ENCODE measurements at places on chromosomes 1 and 21.
A peak's percentile ranks its signal among the peaks of the same experiment; 100 is the strongest.

DNA sequence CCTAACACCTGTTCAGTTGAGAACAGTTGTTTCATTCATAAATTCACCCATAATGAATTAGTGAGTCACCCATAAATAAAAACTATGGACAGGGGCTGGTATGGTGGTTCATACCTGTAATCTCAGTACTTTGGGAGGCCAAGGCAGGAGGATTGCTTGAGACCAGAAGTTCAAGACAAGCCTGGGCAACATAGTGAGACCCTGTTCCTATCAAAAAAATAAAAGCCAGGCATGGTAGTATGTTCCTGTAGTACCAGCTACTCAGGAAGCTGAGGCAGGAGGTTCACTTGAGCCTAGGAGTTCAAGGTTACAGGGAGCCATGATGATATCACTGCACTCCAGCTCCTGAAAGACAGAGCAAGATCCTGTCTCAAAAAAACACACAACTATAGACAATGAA lies 79.0 kb downstream of the GTF2B start:
- DNase-seq, result no peak

DNA sequence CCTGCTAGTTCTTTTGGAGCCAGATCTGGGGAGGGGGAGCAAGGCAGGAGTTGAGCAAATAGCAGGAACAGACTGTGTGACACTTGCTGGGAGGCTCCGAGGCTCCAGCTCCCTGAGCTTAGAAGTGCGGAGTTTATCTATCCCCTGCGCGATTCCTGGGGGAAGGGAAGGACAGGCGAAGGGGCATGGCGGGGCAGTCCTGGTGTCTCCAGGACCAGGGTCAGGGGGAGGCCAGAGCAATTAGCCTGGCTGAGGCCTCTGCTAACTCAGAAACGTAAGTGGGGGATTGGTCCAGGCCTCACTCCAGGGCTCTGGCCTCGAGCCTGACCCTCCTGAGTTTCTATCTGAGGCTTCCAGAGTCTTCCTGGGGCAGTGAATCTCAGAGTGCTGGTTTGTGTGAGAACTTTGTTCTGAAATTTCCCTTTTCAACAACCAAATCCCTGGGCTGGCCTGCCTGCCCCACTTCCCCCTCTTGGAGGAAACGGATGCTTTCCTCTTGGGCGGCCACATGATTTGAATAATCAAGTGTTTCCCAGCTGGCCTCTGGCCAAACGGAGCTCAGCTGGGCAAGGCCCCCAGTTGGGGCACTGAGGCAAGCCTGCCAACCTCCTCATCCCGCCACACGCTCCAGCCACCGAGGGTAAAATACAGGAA lies 15.6 kb downstream of the ALPL start:
- DNase-seq, result no peak

DNA sequence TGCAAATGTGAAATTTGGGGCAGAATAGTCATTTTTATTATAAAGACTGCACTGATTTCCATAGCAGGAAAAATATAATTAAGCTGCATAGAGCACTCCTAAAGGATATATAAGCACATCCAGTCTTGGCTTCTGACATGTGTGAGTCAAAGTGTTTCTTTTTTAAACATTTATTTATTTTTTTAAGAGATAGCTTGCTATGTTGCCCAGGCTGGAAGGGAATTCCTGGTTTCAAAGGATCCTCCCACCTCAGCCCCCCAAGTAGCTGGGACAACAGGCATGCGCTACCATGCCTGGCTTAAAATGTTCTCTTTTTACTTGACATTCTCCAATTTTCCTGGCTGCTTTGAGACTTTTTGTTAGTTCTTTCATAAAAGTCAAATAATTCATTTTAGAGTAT lies 126.1 kb downstream of the HMCN1 start:
- DNase-seq, result no peak

GRCh38 chr21:25422610-25423608 lies 184.4 kb downstream of the MRPL39 start:
- DNase-seq, result no peak

DNA sequence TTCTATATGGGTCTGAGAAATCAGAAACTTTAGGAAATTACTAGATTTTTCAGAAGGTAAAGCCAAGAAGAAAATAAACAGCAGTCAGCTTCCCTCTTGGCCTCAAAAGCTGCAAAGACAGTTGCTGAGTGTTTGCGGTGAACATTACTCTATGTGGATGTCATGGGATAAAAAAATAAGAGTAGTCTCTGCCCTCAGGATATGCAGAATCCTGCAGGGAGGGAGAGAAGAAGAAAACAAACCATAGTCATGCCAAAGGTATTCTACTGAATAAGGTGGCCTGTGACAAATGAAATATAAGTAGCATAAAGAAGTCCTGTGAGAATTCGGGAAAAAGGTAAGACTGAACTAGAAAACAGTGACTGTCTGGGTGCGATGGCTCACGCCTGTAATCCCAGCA lies 19.0 kb downstream of the YARS1 start:
- no peak for DNase-seq

DNA sequence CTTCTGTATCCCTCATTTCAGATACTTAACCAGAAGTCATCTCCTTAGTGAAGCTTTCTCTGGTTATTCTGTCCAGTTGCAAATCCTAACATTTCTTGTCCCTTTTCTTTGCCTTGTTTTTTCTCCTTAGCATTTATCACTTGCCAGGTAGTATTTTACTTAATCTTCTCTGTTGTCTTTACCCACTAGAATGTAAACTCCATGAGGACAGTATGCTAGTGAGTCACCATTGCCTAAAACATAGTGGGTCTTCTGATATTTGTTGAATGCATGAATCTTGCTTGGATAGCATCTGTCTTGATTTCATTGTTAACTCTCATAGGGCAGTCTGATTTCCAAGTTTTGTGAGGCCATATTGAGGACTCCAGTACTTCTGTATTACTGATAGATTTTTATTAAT lies 9.6 kb downstream of the CAPZA1 start:
- no peak for DNase-seq

DNA sequence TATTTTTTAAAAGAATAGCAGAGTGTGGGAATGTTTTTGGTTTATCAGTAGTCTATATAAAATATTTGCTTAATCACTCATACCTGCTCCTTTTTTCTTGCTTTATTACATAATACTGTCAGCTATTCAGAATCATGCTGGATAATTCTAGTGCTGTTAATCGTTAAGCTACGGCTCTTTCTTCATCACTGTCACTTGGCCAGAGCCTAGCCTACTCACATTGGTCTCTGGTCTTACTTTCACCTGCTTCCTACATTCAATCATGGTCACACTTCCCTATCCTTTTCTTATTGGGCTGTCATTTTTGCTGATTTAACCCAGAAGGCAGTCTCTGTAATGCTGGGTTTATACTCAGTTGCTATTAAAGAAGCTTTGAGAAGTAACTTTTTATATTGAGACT lies 2.5 kb downstream of the KLHL20 start:
- DNase-seq, result no peak

- DNase-seq, result no peak
These were observed 3.3 kb downstream of the ALDH9A1 start for GRCh38 chr1:165695031-165695430.

GRCh38 chr1:65067491-65068201 lies 80.4 kb upstream of the AK4 start:
- DNase-seq, result peak; percentile 44

- no peak for DNase-seq
These were observed 8.7 kb downstream of the CDCA8 start for GRCh38 chr1:37701051-37701450.

DNA sequence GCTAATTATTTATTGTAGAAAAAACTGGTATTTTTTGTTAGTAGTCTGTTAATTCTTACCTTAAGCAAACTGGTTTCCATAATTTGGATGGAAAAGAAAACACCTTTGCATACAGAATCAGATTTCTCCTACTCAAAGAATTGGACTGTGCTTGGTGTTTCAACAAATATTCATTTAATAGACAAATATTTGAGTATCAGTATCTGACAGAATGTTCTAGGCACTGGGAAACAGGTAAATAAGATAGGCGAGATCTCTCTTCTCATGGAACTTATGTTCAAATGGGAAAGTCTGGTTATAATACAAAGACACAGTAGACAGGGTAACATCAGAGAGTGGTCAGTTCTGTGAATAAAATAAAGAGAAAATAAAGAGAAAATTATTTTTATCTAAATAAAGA lies 119.9 kb downstream of the NOS1AP start:
- no peak for DNase-seq

- peak; percentile 24 for DNase-seq
These were observed 182.3 kb downstream of the FCRL5 start for GRCh38 chr1:157369808-157370521.

DNA sequence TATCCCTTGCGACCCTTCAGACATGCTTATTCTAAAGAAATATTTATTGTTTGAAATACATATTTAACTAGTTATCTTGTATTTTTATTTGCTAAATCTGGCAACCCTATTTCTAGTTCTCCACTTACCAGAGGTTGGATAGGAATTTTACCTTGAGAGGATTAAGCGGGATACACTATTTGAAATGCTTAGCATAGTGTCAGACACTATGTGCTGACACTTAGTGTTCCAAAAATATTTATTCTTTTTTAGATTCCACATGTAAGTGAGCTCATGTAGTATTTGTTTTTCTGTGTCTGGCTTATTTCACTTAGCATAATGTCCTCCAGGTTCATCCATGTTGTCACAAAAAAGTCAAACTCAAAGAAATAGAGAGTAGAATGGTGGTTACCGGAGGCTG lies 78.7 kb downstream of the NTMT2 start:
- DNase-seq, result no peak

- no peak for DNase-seq
These were observed 23.7 kb upstream of the SLC45A1 start for GRCh38 chr1:8294170-8294697.

DNA sequence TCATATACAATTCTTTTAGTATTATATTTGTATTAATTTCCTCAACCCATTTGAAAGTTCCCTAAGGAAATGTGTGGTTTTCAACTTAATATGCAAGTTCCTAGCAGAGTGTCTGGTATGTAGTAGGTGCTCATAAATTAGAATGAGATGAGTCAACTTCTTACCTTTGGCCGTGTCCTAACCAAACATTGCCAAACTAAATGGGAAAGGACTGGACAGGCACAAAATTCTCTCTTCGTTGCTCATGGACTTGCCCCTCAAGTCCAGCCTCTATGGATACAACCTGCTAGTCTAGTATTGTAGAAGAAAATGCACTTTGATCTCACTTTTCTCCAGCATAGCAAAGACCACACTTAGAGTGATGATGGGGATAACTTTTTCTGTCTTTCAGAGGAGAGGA lies 11.6 kb upstream of the MRPS14 start:
- DNase-seq, result no peak

- DNase-seq, result no peak
These were observed 599 bp upstream of the ITPKB start for GRCh38 chr1:226739696-226740065.

GRCh38 chr1:27102134-27102706 lies 52.7 kb downstream of the SLC9A1 start:
- no peak for DNase-seq

DNA sequence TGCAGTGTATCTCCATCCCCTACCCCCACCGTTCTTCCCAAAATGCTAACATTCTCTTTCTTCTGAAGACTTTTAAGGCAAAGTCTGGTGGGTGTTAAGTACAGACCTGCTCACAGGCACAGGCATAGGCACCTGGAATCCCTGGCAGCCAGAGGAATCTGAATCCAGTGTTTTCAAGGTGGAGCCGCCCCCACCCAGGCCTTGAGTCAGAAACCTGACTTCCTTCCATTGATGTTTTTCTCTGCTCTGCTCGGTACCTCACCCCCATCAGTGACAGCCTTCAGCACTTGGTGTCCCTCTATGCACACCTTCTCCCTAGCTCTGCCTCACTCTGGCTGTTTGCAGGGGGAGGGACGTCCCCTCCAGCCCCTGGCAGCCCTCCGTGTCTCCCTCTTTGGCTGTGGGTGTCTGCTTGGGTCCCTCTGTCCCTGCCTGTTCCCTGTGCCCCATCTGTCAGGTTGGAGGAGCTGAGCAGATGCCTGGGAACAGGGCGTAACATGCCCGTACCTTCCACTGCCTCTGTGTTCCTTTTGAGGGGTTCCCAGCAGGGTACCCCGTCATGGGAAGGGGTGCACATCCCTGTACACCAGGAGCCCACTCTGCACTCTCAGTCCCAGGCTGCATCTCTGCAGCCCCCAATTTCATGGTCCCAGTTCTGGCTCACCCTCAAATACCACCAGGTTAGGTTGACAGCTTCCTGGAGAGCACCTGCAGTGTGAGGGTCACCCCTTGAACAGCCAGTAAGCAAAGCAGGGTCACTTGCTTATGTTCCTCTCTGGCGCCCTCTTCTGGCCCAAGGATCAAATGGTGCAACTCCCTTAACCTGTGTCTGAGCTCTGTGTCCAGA lies 6.7 kb downstream of the NCDN start:
- peak; percentile 34 for DNase-seq

DNA sequence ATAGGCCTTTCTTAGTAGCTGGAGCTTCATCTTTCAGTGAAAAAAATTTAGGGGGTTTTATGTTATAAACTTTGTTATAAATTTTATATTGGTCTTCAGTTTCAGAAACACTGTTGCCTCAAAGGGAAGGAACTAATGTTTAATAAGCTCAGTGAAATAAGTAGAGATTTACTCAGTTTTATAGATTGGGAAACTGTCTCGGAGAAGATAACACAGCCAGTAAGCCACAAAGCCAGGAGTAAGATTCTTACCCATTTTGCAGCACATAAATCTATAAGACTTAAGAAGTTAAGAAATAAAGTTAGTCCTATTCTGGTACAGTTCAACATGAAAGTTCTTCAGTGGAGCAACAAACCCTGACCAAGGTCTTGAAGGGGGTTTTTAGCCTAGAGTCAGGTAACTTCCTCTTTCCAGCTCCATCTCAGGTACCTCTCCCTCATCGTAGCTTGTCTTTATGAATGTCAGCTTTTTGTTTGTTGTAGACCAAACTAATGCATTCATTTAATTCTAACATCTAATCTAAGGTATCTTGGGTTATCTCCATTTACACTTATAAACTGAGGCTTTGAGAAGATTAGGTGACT lies 3.3 kb downstream of the KPNA6 start:
- no peak for DNase-seq

- DNase-seq, result no peak
These were observed 92.9 kb downstream of the GRIK3 start for GRCh38 chr1:36941316-36941978.

DNA sequence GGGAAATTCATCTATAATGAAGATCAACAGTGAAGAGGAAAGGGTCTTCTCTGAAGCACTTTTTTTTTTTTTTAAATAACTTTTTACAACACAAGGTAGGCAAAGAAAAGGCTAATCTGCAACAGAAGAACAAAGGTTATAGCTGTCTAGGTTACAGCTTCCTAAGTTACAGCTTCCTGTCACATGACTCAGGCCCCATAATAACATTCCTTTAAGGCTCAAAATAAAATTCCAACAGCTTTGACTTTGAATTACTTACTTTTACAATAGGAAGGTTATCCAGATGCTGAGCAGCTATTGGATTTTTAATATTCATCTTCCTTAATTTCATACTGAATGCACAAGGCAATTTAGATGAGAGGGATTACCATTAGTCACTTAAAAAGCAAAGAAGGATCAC lies 40.4 kb upstream of the TMEM61 start:
- no peak for DNase-seq

Data from fibroblast of skin of left quadriceps (primary cell).